CD4-positive, alpha-beta T cell treated with Interferon alpha-2 for 1 hour (primary cell): ENCODE measurements at places on chromosomes 13 and 19.

GRCh38 chr19:44748426-44749254 lies at the start of gene BCL3:
BCL3 (plus strand) TSS chr19:44748708; CDS start chr19:44748791, 83 bp downstream.
- DNase-seq = peak; percentile 93

DNA sequence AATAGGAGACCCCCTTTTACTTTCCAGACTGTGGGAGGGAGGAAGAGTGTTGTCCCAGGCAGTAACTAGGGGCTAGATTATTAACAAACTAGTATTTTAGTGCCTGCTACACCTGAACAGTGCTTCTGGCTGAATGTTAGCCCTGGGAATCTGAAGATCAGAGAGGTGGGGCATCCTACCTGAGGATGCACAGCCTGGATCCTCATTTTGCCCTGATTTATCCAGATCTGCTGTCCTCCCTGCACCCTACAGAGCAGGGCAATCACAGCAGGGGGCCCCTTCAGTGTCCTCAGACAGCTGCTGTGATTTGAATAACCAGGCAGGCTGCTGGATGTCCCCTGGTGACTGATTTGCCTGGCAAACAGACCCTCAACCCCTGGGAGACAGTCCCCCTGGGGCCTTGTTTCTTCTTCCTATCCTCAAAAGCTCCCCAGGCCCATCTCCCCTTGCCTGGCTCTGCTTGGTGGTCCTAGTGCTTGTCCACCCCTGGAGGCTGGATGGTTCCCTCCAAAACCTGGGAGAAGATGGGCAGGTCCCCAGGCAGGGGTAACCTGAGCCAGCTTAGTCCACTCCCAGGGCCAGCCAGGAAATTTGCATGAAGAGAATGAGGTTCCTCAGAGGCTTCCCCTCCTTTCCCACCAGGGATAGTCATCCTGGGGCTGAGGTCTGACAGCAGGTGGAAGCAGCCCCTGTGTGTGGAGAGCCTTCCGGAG lies at the start of gene OVOL3:
Gene OVOL3 (plus strand): TSS at position 657 of the 713 bp plus-strand sequence. CDS start 60 bp downstream, outside the sequence.
- DNase-seq = no peak

DNA sequence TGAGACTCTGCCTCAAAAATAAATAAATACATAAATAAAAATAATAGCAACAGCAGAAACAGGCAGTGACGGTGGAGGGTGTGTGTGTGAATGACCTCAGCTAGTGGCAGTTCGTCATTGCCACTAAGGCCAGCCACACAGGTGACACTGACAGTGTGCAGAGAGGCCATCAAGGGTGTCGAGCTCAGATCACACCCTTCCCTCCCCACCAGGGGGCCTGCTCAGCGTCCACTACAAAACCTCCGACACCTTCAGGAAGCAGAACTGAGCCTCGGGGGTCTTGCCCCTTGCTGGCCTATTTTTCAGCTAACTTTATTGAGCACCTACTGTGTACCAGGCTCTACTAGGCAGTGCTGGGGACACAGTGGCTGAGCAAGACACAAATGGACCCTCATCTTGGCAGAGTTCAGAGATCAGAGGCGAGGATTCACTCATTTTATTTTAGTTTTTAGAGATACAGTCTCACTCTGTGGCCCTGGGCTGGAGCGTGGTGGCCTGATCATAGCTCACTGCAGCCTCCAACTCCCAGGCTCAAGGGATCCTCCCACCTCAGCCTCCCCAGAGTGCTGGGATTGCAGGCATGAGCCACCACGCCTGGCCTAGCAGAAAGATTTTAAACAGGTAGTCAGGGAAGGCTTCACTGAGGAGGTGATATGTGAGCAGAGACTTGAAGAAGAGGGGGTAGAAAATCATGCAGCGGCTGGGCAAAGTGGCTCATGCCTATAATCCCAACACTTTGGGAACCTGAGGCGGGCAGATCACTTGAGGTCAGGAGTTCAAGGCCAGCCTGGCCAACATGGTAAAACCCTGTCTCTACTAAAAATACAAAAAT lies 30.3 kb upstream of the SEMA6B start:
- peak; percentile 14 for DNase-seq

DNA sequence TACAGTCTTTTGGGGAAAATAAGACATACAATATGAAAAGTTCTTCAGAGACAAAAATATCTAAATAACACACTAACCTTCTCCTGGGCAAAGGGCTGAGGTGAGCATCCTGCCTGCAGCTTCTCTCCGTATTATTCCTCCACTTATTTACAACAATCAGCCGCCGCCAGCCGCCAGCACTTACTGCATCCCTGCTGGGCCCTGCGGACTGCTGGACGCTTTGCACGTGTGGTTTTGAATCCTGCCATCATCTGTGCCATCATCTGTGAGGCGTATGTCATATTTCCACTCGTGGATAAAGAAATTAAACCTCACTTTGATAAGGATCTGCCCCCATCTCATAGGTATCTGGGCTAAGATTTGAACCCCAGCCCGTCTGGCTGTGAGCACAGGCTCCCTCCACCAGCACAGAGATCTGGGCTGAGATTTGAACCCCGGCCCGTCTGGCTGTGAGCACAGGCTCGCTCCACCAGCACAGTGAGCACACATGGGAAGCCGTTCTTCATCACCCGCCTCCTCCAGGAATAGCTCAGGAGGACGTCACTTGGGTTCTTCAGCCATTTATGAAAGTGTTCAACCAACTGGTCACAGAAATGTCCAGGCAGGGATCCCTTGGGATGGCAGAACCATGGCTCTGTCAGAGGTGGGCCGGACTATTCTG lies 35.2 kb upstream of the TUBGCP3 start:
- no peak for DNase-seq

DNA sequence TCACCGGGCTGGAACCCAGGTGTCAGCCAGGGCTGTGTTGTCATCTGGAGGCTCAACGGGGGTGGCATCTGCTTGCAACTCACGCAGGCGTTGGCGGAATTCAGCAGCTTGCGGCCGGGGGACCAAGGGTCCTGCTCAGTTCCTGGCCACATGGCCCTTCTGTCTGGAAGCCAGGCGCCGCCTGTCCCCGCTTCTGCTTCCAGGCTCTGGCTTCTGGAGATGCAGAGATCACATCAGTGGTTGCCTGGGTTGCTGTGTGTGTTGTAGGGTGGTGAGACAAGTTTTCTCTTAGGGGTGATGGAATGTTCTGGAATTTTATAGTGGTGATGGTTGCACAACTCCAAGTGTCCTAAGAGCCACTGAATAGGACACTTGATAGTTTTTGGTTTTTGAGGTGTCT lies 5.0 kb downstream of the ADAT3 start:
- no peak for DNase-seq

DNA sequence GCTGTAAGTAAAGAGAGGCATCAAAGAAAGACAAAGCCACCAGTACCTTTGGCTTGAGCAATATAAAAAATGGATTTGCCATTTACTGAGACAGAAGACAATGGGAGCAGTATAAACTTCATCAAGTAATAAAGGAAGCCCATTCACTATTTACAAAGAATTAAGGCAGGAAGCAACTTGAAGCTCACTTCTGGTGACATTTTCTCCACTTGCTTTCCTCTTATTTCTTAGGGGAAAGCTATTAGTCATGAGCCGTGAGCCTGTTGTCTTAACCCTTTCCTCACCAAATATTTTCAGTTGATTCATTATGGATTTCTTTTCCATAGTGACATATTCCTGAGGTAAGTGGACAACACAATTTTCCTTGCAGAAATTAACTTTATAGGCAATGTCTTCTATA lies 156.8 kb downstream of the DNAJC3 start:
- DNase-seq = no peak

DNA sequence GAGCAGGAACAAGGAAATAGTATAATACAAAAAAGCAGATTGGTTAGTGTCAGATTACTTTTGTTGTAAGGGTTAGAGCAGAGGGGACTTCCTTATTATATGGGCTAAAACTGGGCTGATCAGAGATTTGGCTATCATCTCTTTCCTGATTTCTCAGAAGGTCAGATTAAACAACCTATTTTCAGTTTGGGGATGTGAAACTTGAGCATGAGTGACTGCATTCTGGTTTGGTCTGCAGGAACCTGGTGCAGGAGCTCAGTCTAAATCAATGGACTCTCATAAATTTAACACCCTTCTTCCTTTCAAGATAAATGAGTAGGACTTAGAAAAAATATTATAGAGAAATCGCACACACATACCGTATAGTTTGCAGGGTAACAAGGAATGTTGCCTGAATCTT lies 12.9 kb upstream of the RFXAP start:
- no peak for DNase-seq

DNA sequence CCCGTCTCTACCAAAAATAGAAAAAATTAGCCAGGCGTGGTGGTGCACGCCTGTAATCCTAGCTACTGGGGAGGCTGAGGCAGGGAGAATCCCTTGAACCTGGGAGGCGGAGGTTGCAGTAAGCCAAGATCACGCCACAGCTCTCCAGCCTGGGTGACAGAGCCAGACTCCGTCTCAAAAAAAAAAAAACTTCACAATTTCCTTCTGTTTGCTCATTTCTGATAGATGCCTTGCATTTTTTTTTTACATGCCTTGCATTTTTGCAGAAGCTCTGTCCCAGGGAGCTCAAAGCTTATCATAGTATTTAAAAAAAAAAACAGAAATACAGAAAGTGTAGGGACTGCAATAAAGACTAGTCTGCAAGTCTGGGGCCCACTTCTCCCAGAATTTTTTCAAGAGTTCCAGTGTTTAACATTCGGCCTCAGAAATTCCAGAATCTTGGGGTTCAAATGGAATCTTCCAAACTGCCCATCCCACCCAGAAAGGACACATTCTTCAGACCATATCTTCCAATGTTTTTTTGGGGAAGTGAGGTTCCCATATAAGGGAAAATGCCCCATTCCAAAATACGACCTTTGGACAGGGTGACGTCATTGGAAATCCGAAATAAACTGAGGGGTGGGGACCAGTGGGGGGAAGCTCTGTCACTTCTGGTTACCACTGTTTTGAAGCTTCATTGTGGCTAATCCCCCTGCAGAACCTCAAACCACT lies 17.2 kb upstream of the RAB8A start:
- DNase-seq = no peak

- no peak for DNase-seq
These were observed 591.5 kb upstream of the PCDH9 start for GRCh38 chr13:67821606-67822005.

DNA sequence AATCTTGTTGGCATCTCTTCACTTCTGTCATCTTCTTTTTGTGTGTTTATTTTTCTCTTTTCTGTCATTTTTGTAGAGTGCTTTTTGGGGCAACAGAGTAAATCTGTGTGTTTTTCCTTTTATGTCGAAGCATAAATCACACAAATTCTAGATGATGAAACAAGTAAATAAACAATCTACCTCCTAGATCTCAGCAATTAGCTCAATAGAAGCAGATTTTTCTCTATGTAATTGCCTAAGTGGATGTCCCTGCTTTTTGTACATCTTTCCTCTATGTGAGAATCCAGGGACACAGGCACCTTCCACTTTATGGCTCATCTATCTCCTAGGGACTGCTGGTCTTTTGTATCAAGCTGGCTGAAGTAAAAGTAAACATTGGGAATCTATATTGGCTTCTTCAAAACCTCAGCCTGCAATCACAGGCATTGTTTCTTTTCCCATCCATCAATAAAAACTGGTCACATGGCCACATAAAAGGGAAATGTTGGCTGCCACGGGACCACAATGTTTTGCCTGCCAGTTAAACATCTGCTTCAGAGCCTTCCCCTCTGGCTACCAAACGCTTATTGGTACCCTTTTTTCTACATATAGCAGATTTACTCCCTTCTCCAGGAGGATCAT lies 323.8 kb downstream of the LMO7 start:
- no peak for DNase-seq

GRCh38 chr19:2371656-2372055 lies 11.6 kb downstream of the TMPRSS9 start:
- DNase-seq = no peak

DNA sequence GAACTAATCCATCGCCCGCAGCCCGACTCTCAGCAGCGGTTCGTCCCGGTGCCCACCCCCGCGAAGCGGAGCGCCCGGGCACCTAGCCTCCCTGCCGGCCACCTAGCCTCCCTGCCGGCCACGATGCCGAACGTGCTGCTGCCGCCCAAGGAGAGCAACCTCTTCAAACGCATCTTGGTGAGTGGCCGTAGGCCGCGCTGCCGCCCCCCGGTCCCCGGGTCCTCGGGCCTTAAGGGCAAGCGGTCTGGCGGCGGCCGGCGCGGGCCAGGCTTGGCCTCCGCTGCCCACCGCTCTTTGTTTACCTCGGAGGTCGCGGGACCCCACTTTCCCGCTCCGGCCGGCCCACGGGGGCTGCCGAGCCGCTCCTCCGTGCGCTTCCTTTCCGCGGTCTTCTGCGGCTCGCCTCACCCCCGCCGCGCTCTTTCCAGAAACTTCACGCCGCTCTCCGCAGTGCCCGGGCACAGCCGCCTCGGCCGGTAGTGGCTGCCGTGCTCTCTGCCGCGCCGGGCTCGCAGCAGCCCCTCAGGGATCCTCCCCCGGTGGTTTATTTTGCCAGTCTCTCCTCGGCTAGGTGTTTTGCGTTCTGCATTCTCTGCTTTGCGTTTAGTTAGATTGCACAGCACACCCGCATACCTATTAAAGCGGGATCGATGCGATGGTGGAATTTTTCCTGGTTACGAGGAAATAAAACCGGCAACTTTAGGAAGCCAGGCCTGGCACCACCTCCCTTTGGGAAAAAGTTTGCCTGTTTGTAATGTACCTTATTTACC lies 524 bp downstream of the NAA16 start:
- DNase-seq = peak; percentile 41

DNA sequence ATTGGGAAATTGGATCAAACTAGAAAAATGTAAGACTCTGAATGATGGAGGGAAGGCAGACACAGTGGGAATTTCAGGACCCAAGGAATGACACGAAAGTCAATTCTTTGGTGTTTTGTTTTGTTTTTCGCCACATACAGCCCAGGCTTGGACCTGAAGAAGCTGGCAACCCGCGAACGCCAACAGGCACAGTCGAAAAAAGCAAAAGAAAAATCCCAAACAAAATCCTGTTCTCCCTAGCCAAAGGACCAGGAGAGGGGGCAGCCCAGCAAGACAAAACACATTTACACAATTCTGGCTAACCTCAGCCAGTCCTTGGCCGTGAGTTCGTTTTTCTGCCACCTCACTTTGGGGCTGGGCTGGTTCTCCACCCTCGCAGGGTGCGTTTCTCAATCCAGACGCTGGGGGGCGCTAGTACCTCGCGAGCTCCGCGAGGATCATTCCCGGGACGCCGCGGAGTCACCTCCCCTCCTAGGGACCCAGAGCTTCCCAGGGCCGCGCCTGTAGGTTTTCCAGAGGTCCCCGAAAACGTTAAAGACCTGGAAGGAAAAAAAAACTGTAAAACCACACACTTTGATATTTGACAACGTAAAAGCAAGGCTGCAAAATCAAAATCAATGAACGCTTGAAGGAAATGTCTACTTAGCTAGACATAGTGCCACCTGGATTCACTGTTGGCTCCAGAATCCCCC lies 34.9 kb upstream of the TPM4 start:
- peak; percentile 65 for DNase-seq
